ENCODE measurements at places on chromosomes 1 and 21.

- no peak for DNase-seq
These were observed 4.5 kb downstream of the RPS6KA1 start for GRCh38 chr1:26533951-26534509.

- DNase-seq, result no peak
These were observed 49.2 kb upstream of the NTPCR start for GRCh38 chr1:232901255-232901654.

GRCh38 chr1:19860418-19860817 lies 21.8 kb upstream of the OTUD3 start:
- DNase-seq, result no peak

GRCh38 chr1:41322835-41323234 lies 38.4 kb upstream of the FOXO6 start:
- DNase-seq, result no peak

GRCh38 chr1:19412654-19413053 lies 72.7 kb downstream of the CAPZB start:
- DNase-seq, result no peak

DNA sequence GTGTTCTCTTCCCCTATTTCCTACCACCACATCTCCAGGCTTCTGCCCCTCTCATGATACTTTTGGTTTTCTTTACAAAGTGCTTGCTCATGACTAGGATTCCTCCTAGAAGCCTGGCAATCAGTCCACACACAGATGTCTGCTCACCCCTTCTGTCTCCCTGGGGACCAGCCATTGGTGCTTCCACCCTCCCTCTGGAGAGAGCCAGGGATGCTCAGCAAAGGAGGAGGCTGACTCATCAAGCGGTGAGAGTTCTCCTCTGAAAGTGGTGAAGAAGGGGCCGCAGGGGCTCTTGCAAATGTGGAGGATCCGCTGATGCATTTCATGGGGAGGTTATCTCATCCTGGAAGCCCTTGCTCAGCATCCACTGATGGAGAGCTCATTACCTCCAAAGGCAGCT lies 14.5 kb downstream of the NT5C1A start:
- DNase-seq, result no peak

- no peak for DNase-seq
These were observed 4.1 kb downstream of the ARMH1 start for GRCh38 chr1:44678626-44679025.

GRCh38 chr1:228393268-228393701 lies 13.3 kb downstream of the TRIM11 start:
- DNase-seq, result no peak

DNA sequence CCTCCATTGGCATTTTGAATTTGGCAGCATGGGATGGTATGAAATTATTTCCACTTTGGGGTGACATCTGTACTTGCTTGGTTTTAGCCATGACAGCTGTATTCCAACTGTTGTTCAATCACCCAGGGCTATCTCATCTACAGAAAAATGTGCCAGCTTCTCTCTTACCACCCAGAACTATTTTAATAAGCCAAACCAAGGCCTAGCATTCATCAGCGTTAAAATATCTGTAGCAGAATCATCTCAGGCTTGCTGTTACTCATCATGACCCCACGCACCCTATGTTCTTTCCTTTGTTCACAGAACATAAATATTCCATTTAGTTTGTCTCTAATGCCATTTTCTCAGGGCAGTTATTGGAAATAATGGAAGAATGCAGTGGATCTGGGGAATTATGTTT lies 49.8 kb downstream of the GIPC2 start:
- DNase-seq, result no peak
